Forelimb muscle (tissue), 1 donor: ENCODE measurements at places on chromosomes 2 and 18. TPM values are rescaled to one million over a fixed set of nuclear protein-coding genes. Genes with fewer than 3 reads are reported as not detected.

DNA sequence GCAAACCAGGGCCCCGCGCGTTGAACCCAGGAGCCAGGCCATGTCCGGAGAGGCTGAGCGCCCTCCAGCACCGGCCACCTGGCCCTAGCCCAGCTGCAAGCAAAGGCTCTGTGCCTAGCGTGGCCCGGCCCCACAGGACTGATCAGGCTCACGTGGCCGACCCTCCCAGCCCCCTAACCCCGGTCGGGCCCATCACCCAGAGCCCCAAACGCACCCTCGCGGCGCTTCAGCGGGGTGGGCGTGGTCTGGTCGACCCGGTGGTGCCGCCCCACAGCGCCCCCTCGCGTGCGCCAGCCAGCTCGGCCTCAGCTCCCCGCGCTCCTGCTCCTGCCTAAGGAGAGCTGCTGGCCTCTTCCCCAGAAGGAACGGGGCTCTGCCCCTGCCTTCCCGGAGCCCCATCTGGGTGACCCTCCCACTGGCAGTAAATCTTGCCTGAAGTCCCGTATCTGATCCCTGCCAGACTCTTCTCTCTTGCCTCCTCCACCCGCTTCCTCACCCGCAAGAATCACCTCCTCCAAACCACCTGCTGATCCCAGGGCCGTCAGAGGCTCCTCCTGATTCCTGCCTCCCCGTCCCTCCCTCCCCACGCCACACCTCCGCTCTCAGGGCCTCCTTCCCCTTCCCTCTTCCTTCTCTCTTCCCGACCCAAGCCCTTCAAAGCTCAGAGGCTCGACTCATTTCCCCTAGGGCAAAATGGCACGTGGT lies 12.3 kb upstream of the TEX51 start:
- peak; percentile 22 for DNase-seq

GRCh38 chr18:24964216-24964615 lies 387.8 kb downstream of the ZNF521 start:
- no peak for DNase-seq

GRCh38 chr18:45589356-45590035 lies 25.8 kb upstream of the SLC14A2 start:
- DNase-seq = peak; percentile 87

DNA sequence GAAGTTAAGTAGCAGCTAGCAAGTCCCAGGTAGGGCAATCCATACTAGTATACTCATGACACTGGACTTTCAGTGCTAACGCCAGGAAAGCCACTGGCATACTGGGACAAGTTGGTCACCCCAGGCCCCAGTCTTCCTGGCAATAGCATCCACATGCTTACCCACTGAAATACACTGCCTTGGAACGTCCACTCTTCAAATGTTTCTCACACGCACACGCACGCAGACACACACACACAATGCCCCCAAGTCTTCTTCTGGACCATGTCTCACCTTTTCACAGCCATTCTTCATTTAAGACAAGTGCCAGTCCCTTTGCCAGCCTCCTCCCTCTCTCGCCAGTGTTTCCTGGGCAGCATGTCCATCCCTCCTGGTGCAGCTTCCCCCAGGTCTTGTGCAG lies 8.7 kb upstream of the TEX261 start:
- DNase-seq = no peak

SP140L gene
- polyA plus RNA-seq = 5.4 TPM

IL36A gene
- polyA plus RNA-seq = not detected

OXER1 gene
- 7.2 TPM for polyA plus RNA-seq
